ENCODE measurements at places on chromosomes 3 and 15.

- DNase-seq = no peak
Observed at GRCh38 chr3:9161298-9161697, 88.1 kb downstream of the SRGAP3 start.

- DNase-seq = no peak
Observed at GRCh38 chr3:139519998-139520737, 19.4 kb downstream of the RBP1 start.

DNA sequence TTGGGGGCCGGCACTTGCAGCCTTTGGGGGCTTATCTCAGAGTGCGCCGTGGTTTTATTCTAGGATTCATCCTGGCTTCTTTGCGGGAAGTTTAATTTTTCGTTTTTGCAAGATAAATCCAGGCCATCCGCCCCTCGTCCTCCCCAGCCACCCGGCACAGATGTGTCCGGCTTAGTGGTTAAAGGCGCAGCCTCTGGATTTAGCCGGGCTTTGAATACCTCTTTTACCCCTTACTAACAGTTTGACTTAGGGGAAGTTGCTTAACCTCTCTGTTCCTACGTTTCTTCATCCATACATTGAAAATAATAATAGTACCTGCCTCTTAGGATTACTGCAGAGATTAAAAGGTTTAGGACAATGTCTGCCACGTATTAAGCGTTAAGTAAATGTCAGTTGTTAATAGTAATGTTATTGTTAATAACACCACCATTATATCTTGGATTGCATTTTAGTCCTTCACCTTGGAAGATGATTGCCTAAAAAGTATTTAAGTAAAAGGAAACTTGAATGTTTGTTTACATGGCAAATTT is 714 bp downstream of the ECT2 start:
- peak; percentile 2 for DNase-seq

- DNase-seq = no peak
Observed at GRCh38 chr3:63814237-63814636, 4.9 kb upstream of the C3orf49 start.

- DNase-seq = no peak
Observed at GRCh38 chr3:171181907-171182690, 155.6 kb upstream of the SLC2A2 start.

GRCh38 chr3:100893590-100893989 is 99.6 kb downstream of the ABI3BP start:
- DNase-seq = no peak

All from urinary bladder (tissue), 4 donors.